Astrocyte of the hippocampus (primary cell): ENCODE measurements at places on chromosomes 6 and 20.
A peak's percentile ranks its signal among the peaks of the same experiment; 100 is the strongest.

DNA sequence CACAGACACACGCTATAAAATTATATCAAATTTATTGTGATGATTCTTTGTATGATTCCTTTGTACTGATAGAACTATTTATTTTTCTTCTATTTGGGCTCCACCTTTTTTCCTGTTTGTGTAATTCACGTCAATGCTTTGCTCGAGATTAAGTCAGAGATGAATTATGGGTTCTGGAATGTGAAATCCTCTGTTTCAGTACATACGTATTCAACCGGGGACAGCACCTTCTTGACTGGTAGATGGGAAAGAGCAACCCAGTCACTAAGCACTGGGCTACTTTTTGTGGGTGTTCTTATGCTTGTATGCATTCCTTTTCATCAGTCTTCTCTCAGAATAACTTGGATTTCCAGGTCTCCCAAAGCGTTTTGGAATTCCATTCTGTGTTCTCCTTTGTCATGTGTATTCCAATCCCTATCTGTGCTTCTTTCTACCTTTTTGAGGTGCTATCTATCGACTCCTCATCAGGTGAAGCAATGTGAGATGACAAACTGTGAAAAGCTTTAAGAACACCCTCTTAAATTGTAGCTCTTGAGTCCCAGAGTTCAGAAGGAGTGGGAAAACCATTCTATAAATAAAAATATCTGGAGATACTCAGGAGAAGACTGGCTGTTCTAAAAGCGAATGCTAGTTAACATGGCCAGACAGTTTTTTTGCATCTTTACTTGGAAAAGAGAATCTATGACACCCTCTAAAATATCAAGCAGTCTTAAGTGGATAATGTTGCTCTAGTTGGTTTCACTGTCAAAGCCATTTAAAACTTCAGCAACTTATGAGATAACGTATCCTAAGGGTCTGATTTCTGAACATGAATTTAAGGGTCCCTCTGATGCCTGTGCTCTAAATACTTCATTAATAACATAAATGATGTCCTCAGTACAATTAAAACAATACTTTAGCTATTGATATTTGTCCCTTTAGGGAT, 197.7 kb upstream of the PREP start:
- peak; percentile 59 for DNase-seq

GRCh38 chr6:40251637-40252300, 317.5 kb upstream of the MOCS1 start:
- DNase-seq, result peak; percentile 18

DNA sequence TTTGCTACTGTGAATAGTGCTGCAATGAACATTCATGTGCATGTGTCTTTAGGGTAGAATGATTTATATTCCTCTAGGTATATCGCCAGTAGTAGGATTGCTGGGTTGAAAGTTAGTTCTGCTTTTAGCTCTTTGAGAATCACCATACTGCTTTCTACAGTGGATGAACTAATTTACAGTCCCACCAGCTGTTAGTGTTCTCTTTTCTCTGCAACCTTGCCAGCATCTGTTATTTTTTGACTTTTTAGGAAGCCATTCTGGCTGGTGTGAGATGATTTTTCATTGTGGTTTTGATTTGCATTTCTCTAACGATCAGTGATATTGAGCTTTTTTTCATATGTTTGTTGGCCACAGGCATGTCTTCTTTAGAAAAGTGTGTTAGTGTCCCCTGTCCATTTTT, 40.0 kb downstream of the PLG start:
- DNase-seq, result no peak

DNA sequence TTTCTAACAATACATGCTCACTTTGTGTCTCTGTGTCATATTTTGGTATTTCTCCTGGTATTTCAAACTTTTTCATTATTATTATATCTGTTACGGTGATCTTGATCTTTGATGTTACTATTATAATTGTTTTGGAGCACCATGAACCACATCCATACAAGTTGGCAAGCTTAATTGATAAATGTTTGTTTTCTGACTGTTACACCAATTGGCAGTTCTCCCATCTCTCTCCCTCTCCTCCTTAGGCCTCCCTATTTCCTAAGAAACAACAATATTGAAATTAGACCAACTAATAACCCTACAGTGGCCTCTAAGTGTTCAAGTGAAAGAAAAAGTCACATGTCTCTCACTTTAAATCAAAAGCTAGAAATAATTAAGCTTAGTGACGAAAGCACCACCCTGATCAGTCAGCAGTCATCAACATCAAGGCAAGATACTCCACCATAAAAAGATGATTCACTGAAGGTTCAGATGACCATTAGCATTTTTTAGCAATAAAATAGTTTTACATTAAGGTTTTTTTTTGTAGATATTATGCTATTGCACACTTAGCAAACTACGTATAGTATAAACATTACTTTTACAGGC, 61.5 kb downstream of the IBTK start:
- peak; percentile 31 for DNase-seq

DNA sequence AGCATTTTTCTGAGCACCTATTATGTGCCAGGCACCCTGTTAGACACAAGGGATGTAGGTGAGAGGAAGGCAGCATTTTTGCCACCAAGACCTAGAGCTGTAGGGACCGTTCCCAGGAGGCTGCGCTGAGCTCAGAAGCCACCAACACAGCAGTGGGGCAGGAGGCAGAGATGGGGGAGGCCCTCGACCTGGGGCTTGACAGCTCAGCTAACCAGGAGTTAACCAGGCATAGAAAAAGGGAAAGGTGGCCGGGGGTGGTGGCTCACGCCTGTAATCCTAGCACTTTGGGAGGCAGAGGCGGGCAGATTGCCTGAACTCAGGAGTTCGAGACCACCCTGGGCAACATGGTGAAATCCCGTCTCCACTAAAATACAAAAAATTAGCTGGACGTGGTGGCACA, 29.5 kb downstream of the KIF25 start:
- DNase-seq, result no peak

DNA sequence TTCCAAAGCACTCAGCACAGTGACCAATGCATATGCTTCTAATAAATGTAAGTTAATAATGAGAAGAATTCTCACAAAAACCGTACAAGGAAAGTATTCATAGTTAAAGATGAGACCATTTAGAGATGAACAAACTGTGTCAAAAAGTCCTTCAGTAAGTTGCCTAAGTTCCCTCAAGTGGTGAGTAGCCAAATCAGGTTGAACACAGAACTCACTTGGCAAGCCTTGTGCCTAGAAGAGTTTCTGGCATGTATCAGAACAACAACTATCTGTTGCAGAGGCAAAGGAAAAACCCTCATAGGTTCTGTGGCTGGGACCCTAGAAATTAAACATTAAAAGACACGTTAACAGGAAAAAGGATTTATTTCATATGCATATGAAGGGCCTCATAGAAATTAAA, 129.6 kb upstream of the DOK5 start:
- DNase-seq, result no peak

- no peak for DNase-seq
These were observed 28.2 kb upstream of the RIMS4 start for GRCh38 chr20:44838521-44838920.

DNA sequence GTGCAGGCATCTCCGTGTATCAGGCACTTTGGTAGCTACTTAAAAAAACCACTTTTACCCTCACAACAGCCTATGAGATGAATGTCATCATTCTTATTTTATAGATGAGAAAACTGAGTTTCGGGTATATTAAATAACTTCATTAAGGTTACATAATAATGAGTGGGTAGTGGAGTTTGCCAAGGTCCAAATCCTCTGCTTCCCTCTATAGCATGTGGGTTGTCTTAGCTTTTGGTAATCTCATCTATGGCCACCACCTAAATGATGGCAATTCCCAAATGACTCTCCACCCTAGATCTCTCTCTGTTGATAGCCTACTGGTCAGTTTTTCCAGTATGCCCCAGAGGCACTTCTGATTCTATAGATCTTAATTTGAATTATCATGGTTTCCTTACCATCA, 3.7 kb upstream of the RNF144B start:
- no peak for DNase-seq

DNA sequence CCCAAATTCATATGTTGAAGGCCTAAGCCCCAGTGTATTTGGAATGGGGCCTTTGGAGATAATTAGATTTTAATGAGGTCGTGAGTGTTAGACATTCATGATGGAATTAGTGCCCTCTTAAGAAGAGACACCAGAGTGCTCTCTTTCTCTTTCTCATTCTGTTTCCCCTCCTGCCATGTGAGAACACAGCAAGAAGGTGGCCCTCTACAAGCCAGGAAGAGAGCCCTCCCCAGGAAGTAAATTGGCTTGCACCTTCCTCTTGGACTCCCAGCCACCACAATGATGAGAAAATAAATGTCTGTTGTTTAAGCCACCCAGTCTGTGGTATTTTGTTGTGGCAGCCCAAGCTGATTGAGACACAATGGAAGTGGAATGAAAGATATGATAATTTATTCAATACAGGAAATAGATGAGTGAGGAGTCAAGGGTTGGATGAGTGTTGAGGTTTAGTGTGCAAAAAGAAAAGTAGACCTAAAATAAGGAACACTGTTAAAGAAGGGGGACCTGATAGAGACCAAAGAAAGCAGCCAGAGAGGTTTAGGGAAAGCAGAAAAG, 25.9 kb upstream of the ATXN1 start:
- no peak for DNase-seq

DNA sequence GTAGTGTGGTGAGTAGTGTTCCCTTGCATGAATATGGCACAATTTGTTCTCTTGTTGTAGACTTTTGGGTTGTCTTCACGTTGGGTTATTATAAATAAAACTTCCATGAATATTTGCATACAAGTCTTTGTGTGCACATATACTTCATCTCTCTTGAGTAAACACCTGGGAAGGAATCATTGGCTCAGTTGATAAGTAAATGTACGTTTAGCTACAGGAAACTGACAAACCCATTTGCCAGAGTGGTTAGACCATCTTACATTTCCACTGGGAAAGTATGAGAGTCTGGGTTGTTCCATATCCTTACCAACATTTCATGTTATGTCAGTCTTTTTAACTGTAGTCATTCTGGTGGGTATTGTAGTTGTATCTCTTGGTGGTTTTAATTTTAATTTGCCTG, 119.2 kb downstream of the SLX4IP start:
- DNase-seq, result no peak

DNA sequence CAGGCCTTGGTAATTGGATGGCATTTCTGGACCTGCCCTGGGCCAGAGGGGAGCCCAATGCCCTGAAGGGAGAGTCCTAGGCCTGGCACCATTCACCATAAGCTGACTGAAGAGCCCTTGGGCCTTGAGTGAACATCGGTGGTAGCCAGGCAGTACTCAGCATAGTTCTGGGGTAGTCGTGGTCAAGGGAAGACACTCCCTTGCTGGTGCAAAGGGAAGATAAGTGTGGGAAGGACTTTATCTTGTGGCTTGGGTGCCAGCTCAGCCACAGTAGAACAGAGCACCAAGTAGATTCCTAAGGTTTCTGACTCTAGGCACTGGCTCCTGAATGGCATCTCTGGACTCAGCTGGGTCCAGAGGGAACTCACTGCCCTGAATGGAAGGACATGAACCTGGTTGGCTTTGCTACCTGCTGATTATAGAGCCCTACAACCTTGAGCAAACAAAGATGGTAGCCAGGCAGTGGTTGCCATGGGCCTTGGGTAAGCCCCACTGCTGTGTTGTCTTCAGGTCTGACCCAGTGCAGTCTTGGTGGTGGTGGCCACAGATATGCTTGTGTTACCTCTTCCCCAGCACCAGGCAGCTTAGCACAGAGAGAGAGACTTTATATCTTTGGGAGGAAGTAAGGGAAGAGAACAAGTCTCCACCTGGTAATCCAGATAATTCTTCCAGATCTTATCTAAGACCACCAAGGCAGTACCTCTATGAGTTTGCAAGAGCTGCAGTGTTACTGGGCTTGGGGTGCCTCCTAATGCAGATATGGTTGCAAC, 83.5 kb downstream of the PRDM13 start:
- no peak for DNase-seq

DNA sequence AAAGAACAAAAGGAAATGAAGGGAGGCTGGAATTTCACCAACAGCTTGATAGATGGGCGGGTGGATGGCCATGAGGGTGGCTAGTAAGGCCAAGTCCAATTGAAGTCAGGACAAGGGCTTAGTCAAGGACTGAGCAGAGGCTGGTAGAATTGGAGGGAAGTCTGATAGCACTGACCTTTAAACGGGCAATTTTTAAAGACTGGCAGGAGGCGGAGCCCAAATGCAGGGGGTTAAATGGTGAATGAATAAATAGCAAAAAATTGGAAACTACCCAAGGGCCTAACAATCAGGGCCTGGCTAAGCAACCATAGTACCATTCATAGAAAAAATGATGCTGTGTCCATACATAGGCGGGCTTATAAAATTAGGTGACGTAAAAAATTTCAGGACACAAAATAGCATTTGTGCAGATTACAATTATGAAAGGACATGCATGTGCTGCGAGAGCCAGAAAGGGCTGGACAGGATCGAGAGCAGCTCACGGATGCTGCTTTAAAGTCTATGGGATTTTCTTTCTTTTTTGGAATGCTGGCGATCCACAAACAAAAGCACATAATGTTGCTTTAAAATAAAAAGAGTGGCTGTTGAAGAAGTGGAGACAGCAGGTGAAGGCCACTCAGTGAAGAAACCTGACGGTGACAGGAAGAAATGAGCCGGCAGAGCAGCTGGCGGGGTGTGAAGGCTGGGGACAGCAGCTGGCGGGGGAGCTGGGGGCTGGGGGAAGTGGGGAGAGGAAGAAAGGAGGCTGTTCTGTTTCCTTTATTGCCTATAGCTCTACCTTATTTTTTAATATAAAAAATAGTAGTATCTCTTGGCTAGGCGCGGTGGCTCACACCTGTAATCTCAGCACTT, 42.8 kb upstream of the TAF8 start:
- DNase-seq, result no peak

DNA sequence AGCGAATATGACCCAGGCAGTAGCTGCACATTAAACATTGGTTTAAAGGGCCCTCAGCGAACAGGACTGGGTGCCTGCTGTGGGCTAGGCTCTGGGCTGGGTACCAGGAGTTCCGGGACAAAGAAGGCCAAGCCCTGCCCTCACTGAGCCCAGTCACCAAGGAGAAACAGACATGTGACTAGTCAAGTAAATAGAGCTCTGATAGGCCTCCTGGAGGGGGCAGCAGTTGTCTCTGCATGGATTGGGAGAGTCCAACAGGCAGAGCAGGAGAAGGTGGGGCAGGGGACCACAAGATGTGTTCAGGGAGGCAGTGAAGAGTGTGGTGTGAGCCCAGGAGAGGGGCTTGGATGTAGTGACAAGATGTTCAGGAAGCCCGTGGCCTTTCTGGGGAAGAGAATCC, 3.1 kb downstream of the HM13 start:
- DNase-seq, result peak; percentile 53

DNA sequence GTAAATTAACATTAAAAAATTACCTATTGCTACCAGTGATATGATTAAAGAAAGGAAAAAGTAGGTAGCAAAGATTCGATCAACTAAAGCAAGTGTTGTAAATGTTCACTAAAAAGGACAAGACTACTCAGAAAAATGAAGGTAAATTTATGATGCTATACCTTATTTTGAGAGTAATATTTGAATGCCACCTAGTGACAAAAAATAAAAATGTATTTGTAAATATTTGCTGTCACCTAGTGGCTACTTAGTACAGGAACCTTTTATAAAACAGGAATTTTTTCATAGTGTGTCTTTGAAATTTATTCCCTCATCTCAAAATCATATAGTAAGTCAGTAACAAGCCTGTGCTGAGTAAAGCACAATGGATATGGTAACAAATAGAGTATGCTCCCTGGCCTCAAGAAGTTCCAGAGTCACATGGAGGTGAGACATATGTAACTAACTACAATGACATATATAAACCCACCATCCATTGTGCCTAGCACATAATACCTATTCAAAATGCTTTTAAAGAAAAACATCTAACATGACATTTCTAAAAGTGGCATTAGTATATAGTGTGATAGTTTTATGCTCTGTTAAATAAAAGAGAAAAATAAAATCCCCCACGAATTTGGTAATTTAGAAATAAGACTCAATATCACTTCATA, 193.1 kb upstream of the SIM1 start:
- DNase-seq, result no peak

- peak; percentile 56 for DNase-seq
These were observed 44.2 kb upstream of the MDGA1 start for GRCh38 chr6:37741757-37742400.
